ENCODE measurements at places on chromosomes 16 and 17.
A peak's percentile ranks its signal among the peaks of the same experiment; 100 is the strongest.

GRCh38 chr17:72373910-72374741, 253.3 kb downstream of the SOX9 start:
- DNase-seq, result no peak

DNA sequence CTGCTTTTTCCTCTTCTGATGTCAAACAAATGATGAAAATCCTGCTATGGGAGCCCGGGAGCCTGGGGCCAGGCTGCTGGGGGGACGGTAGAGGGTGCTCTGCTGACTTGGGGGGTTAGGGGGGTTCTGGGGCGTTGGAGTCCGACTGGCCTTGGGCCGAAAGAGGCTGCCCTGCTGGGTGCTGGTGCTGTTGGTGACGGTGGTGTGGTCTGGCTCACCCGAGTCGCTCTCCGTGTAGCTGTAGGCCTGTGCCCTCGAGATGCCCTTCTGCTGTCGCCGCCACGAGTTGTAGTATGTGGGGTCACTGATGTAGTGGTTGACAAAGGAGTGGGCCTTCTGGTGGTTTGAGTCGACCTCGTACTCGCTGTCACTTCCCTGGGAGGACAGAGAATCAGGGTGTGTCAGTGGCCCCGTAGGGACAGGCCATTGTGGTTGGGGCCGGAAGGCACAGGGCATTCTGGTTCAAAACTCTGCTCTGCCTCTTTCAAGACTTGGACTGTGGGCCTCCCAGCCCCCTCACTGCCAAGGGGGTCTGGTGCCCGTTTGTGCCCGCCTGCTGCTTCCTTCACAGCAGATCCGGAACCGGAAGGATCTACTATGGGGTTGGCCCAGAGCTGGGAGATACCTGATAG, 26.9 kb upstream of the CDC42EP4 start:
- no peak for DNase-seq

DNA sequence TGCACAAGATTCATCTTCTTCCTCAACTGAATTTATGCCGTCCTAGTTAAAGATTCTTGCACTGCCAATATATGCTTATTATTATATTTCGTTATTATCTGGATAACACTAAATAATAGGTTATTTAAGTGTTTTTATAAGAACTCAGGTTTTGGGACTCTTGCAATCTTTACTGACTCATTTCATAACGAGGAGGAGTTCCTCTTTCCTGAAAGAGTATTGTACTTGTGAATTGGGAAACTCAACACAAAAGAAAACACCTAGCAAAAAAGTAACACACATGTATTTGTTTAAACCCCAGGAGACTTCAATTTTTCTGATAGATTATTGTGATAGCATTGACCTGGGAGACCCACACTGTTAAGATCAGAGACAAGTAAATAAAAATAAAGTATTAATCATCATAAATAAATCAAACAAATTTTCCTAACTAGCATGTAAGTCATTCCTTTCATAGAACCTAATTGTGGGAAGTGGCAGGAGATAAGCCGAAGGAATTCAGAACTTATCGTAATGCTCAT, 505.8 kb downstream of the KCNJ2 start:
- DNase-seq, result no peak

GRCh38 chr17:32104158-32104557, 38.1 kb upstream of the RHOT1 start:
- no peak for DNase-seq

DNA sequence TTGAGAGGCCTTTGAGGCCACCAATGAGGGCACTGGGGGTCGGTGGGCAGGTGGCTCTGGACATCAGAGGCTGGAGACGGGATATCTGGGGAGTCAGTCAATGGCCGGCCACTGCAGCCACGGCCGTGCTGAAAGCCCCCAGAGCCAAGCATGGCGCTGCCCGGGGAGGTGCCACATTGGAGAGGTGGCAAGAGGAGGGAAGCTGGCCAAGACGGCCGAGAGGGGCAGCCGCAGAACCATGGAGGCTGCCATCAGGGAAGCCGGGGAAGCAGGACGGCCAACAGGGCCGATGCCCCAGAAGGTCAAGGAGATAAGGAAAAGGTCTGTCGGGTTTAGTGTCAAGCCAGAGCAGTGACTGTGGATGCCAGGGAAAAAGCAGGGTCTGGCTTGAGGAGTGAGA, 9.8 kb downstream of the RTN4RL1 start:
- no peak for DNase-seq

DNA sequence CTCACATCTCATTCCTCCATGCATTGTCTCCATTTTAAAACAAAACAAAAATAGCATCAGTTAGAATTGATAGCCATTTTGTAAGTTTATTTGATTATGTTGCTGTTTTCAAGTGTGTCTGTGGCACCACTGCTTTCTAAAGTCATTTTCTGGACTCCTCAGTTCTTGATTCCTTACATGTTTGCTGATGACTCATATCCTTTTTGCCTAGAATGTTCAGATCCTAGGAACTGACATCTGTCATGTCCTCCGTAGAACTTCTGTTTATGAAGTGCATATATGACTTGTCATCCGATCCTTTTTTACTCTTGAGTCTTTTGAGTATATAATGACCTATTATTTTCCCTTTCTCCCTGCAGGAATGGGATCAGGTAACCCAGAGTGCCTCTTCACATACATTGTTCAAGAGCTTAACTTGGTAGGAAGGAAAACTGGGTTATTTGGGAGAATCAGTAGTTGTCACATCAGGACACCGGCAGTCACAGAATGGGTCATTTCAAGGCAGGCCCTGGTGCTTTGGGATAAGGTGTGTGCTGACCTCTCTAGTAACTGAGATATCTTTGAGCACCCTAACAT, 69.2 kb downstream of the MAP2K4 start:
- no peak for DNase-seq

GRCh38 chr16:66510711-66511601, 39.0 kb downstream of the TK2 start:
- no peak for DNase-seq

- peak; percentile 64 for DNase-seq
Measured at GRCh38 chr17:63998050-63998720, at the start of gene PRR29. Gene PRR29, plus strand, starts transcription at chr17:63998351. Its CDS starts 14 bp downstream, at chr17:63998365.

GRCh38 chr16:73202161-73202729, 154.3 kb upstream of the ZFHX3 start:
- DNase-seq, result no peak

DNA sequence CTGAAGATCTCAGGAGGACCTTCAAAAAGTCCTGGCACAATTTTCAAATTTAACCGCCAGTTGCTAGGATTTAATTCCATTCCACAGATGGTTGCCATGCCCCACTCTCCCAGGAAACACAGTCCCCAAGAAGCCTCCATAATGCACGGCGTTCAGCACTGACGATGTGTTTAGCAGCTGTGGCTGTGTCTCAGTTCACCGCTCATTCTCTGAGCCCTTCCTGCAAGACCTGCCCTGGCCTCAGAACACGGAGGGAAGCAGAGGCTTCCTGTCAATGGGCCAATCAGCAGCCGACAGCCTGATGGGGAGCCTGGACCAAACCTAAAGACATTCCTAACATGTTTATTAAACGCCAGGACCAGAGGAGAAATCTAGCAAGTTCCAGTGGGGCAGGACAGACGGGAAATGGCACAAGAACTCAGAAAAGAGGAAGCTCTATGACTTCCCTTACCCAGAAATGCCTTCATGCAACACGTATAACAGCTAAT, 4.9 kb downstream of the MYLK3 start:
- DNase-seq, result peak; percentile 67

Data from KBM-7 (cell line).